K562 (cell line): ENCODE measurements at places on chromosomes 11 and 22. TPM values are rescaled to one million over a fixed set of nuclear protein-coding genes. Genes with fewer than 3 reads are reported as not detected.

- H3K27ac ChIP-seq, result no peak overlapping the region
- H3K4me1 ChIP-seq, result no peaks in the 10 kb centered on the region
- no peaks in the 10 kb centered on the region for H3K36me3 ChIP-seq
- no peak for DNase-seq
- no peaks in the 10 kb centered on the region for H3K27me3 ChIP-seq
These were observed 100.2 kb upstream of the OR4C13 start for GRCh38 chr11:49851971-49852389.

DNA sequence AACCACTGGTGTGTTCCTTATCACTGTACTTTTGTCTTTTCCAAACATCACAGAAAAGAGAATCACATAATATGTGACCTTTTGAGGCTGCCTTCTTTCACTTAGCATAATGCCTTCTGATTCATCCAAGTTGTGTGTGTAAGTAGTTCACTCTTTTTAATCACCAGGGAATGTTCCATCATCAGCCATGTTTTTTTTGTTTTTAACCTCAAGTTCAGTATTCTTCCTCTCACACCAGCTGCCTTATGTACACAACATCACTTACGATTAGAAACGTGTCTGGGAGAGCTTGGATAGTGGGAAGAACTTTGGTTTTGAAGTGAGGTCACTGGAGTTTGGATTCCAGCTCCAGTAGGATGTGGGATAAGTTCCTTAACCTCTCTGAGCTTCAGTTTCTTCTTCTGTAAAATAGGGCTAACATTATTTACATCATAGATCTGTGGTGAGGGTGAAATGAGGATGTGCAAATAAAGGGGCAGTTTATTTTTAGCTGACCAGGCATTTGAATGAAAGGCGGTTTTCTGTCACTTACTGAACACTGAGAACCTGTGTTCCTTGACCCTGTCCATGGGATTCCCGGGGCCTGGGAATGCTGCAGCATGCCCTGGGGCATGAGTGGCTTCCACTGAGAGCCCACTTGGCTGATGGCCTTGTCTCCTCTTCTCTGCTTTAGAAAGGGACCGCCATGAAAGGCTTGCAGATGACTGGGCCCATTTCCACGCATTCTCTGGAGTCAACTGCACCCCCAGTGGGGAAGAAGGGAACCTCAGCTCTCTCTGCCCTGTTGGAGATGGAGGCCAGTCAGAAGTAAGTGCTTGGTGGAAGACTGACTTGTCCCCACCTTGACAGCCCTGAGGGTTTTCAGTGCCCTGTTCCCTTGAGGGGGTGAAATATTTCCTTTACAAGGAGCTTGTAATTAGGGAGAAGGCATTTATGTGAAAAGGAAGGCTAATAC, 92.6 kb downstream of the DEPDC5 start:
- H3K4me3 ChIP-seq, result no peak overlapping the region
- no peaks in the 10 kb centered on the region for H3K4me1 ChIP-seq
- no peaks in the 10 kb centered on the region for H3K27me3 ChIP-seq
- peak; percentile 26 for DNase-seq

DNA sequence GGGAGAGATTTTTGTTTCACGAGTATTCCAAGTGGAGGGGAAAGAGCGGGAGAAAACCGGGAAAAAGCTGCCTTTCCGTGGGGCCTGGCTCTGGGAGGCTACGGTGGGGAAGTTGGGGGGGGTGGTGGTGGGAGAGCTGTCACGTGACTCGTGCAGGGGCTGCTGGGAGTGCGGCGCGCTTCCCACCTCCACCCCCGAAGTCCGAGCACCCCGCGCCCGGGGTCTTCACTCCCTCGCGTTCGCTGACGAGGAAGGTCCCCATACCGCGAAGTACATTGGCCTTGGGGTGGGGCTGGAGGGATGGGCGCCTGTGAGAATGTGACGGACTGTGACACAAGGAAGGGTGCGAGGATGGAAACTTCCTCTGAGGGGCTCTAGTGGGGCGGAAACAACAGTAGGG, at the start of gene TEX12:
TEX12 (plus strand) TSS at position 228 of the 400 bp plus-strand sequence. CDS start 1,897 bp downstream, outside the sequence.
- H3K27ac ChIP-seq, result no peak within 1 kb of the TSS
- no peak for DNase-seq
- peaks cover 3% of the 10 kb centered on the region; the same call in 1 of the 2 replicates for H3K4me1 ChIP-seq
- no peaks in the 10 kb centered on the region for H3K36me3 ChIP-seq

DNA sequence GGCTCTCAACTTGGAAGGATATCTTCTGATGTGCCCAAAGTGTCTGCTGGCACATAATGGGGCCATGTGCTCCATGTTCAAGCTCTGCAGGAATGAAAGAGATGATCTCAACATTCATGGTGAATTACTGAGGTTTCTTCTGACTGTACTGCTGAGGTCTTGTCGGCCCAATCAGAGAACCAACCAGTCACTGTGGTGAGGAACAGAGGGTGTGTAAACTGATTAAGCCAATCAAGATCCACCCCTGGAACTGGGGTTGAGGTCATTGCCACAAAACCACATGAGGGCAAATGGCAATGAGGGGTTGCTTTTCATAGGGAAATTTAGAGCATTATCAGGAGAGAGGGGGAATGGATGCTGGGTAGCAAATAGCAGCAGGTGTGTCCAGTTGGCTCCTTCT, 152.3 kb upstream of the RAG2 start:
- H3K27ac ChIP-seq, result no peak overlapping the region
- H3K36me3 ChIP-seq, result no peaks in the 10 kb centered on the region
- H3K4me1 ChIP-seq, result no peaks in the 10 kb centered on the region
- DNase-seq, result no peak
- H3K27me3 ChIP-seq, result no peaks in the 10 kb centered on the region

GRCh38 chr22:25843660-25844405, 101.8 kb downstream of the MYO18B start:
- H3K27ac ChIP-seq, result no peak overlapping the region
- no peak for DNase-seq
- no peaks in the 10 kb centered on the region for H3K27me3 ChIP-seq
- H3K4me1 ChIP-seq, result no peaks in the 10 kb centered on the region; the same call in 2 of the 3 replicates

DNA sequence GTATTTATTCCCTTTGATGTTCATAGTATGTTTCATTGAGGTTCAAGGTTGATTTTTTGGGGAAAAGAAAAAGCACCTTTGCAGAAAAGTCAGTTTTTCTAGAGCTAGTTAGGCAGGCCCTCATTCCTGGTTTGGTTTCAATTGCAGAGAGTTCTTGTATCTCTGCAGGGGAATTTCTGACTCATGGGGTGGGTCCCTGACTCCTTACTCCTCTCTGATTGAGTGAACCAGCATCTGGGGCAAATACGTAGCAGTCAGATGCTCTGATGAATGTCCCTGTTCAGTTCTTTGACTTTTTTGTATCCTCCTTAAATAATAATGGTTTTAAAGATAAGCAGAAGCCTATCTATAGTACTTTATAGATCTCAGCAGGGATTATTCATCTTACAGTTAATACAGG, 7.7 kb upstream of the NCR3LG1 start:
- H3K27ac ChIP-seq, result no peak overlapping the region
- no peak for DNase-seq
- no peak overlapping the region for H3K4me3 ChIP-seq
- no peaks in the 10 kb centered on the region for H3K27me3 ChIP-seq

DNA sequence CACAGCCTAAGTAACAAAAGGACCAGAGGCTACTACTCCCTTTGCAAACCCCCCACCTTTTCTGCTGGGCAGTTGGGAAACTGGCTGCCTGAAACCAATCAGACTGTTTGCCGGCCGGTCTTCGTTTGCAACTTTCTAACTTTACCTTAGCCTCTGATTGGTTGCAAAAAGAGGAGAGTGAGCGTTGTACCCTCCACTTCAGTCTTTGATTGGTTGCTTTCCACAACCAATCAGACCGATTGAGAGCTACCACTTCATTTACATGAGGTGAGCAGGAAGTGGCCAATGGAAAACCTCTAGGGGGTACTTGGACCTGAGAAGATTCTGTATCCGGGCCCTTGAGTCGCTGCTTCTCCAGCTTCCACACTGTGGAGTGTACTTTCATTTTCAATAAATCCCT, 18.8 kb upstream of the CLNS1A start:
- H3K4me3 ChIP-seq, result no peak overlapping the region
- H3K36me3 ChIP-seq, result no peaks in the 10 kb centered on the region
- H3K4me1 ChIP-seq, result peaks cover 3% of the 10 kb centered on the region; the same call in 1 of the 2 replicates
- H3K27me3 ChIP-seq, result no peaks in the 10 kb centered on the region
- no peak overlapping the region for H3K27ac ChIP-seq
- no peak for DNase-seq

Gene P2RX3
- not detected in 2 replicates for total RNA-seq

Gene OR5T1
- total RNA-seq, result not detected in 2 replicates

Gene TTC36
- total RNA-seq, result 0.22 and 0.36 TPM in 2 replicates

Gene SCGB1C1
- total RNA-seq, result not detected in 2 replicates

Gene RIMBP3B
- total RNA-seq, result 0.55 and 0.78 TPM in 2 replicates

Gene ARHGEF12
- 39.9 and 44.6 TPM in 2 replicates for total RNA-seq

Gene MRGPRX3
- total RNA-seq, result not detected in 2 replicates

Gene XKR3
- 11.3 and 11.5 TPM in 2 replicates for total RNA-seq
